Cardiac muscle cell (in vitro differentiated cells and primary cell): ENCODE measurements at places on chromosomes 5 and 9. TPM values are rescaled to one million over a fixed set of nuclear protein-coding genes. Genes with fewer than 3 reads are reported as not detected.

S1PR3 gene
- polyA plus RNA-seq = 7.4 and 10.9 TPM in 2 replicates

PPP2R2B gene
- polyA plus RNA-seq = 14.4 and 32.9 TPM in 2 replicates

NPR3 gene
- 0.23 and 1.6 TPM in 2 replicates for polyA plus RNA-seq

SAXO1 gene
- polyA plus RNA-seq = 0.24 and 0.30 TPM in 2 replicates

C5orf47 gene
- not detected in 2 replicates for polyA plus RNA-seq

ACOT12 gene
- polyA plus RNA-seq = not detected in 2 replicates

ETF1 gene
- 31.2 and 37.2 TPM in 2 replicates for polyA plus RNA-seq

LOX gene
- 2.0 and 2.6 TPM in 2 replicates for polyA plus RNA-seq

SLC25A2 gene
- polyA plus RNA-seq = not detected in 2 replicates

PTPN3 gene
- polyA plus RNA-seq = 0.84 and 4.2 TPM in 2 replicates

OR2V2 gene
- not detected in 2 replicates for polyA plus RNA-seq

C1QTNF3 gene
- 0.91 and 3.2 TPM in 2 replicates for polyA plus RNA-seq

CSF2 gene
- not detected in 2 replicates for polyA plus RNA-seq

OR13C2 gene
- polyA plus RNA-seq = 0.51 TPM in 1 of 2 replicates, not detected in the other

SHC3 gene
- polyA plus RNA-seq = 0.07 and 0.34 TPM in 2 replicates

TRPM3 gene
- polyA plus RNA-seq = 0.82 TPM in 1 of 2 replicates, not detected in the other

LRRTM2 gene
- 0.24 and 0.70 TPM in 2 replicates for polyA plus RNA-seq

MZB1 gene
- polyA plus RNA-seq = 1.3 and 4.0 TPM in 2 replicates
